ENCODE measurements at places on chromosomes 12 and 14. TPM values are rescaled to one million over a fixed set of nuclear protein-coding genes. Genes with fewer than 3 reads are reported as not detected.

- no peaks in the 10 kb centered on the region for H3K4me1 ChIP-seq
- H3K4me3 ChIP-seq, result no peak overlapping the region
- no peak for DNase-seq
- peaks cover 4% of the 10 kb centered on the region for H3K27me3 ChIP-seq
- no peaks in the 10 kb centered on the region for H3K36me3 ChIP-seq
Observed at GRCh38 chr12:98990648-98991047, 345.6 kb downstream of the APAF1 start.

DNA sequence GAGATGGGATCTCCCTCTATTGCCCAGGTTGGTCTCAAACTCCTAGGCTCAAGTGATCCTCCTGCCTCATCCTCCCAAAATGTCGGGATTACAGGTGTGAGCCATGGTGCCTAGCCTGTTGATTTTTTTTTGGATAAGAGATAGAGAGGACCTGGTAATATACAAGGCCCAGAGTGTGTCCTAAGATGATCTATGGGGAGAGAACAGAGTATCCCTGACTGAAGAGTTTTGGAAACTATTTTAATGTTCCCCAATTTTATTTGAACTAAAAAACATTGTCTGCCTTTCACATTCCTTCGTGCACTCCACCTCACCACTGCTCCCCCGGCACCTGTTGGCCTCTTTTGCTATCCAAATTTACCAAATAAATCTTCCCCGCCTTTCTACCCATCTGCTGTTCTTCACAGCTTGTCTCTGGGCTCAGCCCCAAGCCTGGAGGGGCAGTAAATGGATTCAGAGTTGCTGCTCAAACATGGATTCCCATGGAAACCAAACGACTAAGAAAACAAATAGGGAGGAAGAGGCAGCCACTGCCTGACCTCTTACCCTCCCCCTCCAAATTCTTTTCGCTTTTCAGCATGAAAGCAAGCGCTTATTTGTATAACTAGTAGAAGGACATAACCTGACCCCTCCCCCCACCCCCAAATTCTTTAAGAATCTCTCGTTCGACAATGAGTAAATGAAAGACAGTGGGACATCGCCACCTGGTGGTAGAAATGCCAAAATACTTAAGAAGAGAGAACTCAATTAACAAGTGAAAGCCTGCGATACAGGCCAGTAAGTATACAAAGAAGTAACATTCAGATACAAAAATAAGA, 22.6 kb downstream of the OR10G3 start:
- H3K27ac ChIP-seq, result peak overlapping the region; percentile 63
- H3K4me3 ChIP-seq, result no peak overlapping the region
- H3K4me1 ChIP-seq, result peaks cover 6% of the 10 kb centered on the region
- no peaks in the 10 kb centered on the region for H3K36me3 ChIP-seq

GRCh38 chr14:100219126-100219785, 19.7 kb upstream of the YY1 start:
- H3K4me3 ChIP-seq, result no peak overlapping the region
- no peaks in the 10 kb centered on the region for H3K27me3 ChIP-seq
- H3K27ac ChIP-seq, result peak overlapping the region; percentile 70
- no peak for DNase-seq
- peaks cover 3% of the 10 kb centered on the region for H3K36me3 ChIP-seq

GRCh38 chr12:104055686-104056388, 5.8 kb upstream of the GLT8D2 start:
- no peak for DNase-seq
- no peak overlapping the region for H3K27ac ChIP-seq
- peaks cover 52% of the 10 kb centered on the region for H3K27me3 ChIP-seq
- no peaks in the 10 kb centered on the region for H3K36me3 ChIP-seq

GRCh38 chr12:64385468-64385867, 5.1 kb downstream of the C12orf56 start:
- peaks cover 37% of the 10 kb centered on the region for H3K4me1 ChIP-seq
- H3K27ac ChIP-seq, result peak overlapping the region; percentile 91
- peaks cover 6% of the 10 kb centered on the region for H3K36me3 ChIP-seq

DNA sequence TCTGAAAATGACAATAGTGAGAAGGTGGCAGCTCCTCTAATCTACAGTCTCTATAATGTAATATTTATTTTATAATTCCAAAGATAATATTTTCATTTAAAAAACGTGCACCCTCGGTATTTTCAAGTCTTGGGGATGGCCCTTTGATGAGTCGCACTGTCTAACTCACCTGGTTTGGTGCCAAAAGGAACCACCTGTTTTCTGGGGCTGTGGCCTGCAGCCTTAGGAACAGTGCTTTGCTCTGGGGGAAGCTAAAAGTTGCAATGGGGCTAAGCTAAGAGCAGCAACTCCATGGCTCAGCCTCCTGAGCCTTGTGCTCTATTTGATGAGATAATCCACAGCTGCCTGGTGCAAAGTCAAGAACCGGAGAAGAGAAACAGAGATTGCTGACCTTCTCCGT, 6.4 kb upstream of the ENDOU start:
- no peaks in the 10 kb centered on the region for H3K4me1 ChIP-seq
- H3K36me3 ChIP-seq, result no peaks in the 10 kb centered on the region
- H3K4me3 ChIP-seq, result no peak overlapping the region
- H3K27ac ChIP-seq, result no peak overlapping the region
- DNase-seq, result no peak

DNA sequence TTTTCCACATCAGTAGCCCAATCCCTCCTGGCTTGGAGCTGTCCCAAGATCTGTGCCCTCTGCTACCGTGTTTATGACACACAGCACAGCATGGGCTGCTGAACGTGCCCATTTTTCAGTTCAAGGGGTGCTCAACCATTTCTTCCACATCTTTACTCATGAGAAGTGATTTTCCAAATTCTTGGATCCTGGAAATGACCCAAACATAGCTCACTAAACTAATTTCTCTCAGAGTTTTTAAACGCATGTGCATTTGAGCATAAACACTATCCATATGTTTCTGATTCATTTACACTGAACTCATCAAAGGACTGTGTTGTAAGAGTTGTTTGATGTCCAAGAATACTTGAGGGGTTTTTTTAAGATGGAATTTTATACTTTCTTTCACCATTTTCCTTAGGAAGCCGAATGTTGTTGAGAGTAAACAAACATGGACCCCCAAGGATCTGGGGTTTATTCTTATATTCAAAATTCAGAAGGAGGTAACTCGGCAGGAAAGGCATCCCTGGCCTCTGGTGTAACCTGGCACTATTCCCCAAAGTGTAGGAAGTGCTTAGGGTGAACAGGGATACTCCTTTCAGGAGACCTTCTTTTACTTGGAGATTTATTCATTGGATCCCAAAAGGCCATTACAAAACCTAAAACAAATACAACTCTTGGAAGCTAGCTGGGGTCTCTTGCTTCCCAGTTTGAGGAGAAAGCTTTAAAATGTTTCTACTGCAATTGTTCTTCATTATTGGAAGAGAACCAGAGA, 215.0 kb downstream of the BMP4 start:
- no peaks in the 10 kb centered on the region for H3K27me3 ChIP-seq
- H3K27ac ChIP-seq, result no peak overlapping the region
- H3K4me3 ChIP-seq, result no peak overlapping the region
- DNase-seq, result no peak
- H3K36me3 ChIP-seq, result no peaks in the 10 kb centered on the region

Gene ADAM20
- total RNA-seq, result 0.17 TPM

Gene BTBD7
- total RNA-seq, result 14.1 TPM

DNA sequence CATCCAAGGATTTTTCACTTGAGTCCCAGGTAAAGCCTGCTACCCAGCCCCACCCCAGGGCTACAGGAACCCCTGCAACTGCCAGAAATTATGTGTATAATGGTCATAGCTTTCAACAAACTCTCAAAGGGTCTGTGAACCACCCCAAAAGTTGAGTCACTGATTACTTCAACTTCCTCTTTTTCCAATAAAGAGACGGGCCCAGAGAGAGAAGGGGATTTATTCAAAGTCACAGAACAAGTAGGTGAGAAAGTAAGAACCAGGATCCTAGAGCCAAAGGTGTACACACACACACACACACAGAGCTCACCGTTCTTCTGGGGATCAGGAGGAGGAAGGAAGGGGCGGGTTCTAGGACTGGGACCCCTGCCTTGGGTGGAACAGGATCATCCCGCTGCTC, 4.8 kb upstream of the ITPK1 start:
- no peak for DNase-seq
- peaks cover 11% of the 10 kb centered on the region for H3K4me1 ChIP-seq
- H3K36me3 ChIP-seq, result no peaks in the 10 kb centered on the region
- H3K4me3 ChIP-seq, result no peak overlapping the region
- H3K27ac ChIP-seq, result no peak overlapping the region
- H3K27me3 ChIP-seq, result peaks cover 3% of the 10 kb centered on the region

DNA sequence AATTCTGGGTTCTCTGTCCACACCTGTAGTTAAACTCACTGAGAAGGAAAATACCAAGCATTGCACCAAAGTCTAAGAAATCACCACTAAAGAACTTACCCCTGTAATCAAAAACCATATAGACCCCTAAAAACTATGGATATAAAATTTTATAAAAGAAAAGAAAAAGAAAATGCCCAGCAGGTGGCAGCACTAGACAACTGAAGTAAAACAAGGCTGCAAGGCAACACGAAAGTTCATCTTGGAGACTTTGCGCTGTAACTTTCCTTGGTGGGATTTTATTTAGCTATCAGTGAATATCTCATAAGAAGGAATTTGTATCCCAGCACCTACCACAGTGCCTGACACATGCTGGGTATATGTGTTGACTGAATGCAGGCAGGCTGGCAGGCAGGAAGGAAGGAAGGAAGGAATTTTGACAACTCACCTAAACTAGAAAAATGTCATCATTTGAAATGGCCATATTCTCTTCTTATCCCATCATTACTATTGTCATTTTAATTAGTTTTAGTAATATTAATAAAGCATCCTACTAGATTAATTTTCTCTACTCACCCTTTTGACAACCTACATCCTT, 68.2 kb upstream of the ETV6 start:
- H3K36me3 ChIP-seq, result no peaks in the 10 kb centered on the region
- H3K4me3 ChIP-seq, result no peak overlapping the region
- H3K27me3 ChIP-seq, result peaks cover 2% of the 10 kb centered on the region
- no peak overlapping the region for H3K27ac ChIP-seq

Gene GLIPR1L1
- not detected for total RNA-seq

- no peaks in the 10 kb centered on the region for H3K27me3 ChIP-seq
- DNase-seq, result no peak
- H3K36me3 ChIP-seq, result no peaks in the 10 kb centered on the region
Observed at GRCh38 chr12:97209997-97210396, 252.6 kb upstream of the RMST start.

Gene SOAT2
- 1.0 TPM for total RNA-seq

GRCh38 chr14:49882826-49883694, 9.8 kb upstream of the ARF6 start:
- H3K4me1 ChIP-seq, result peaks cover 43% of the 10 kb centered on the region
- no peak overlapping the region for H3K27ac ChIP-seq
- peaks cover 3% of the 10 kb centered on the region for H3K36me3 ChIP-seq
- no peaks in the 10 kb centered on the region for H3K27me3 ChIP-seq
- DNase-seq, result no peak

Gene TIMELESS
- 63.6 TPM for total RNA-seq

- no peak for DNase-seq
- H3K27me3 ChIP-seq, result no peaks in the 10 kb centered on the region
- peaks cover 3% of the 10 kb centered on the region for H3K36me3 ChIP-seq
- H3K27ac ChIP-seq, result no peak overlapping the region
- peaks cover 7% of the 10 kb centered on the region for H3K4me1 ChIP-seq
- no peak overlapping the region for H3K4me3 ChIP-seq
Observed at GRCh38 chr14:68088451-68088854, 268.9 kb downstream of the RAD51B start.

GRCh38 chr12:122965321-122965751, 927 bp downstream of the ABCB9 start:
- H3K4me1 ChIP-seq, result peaks cover 14% of the 10 kb centered on the region
- no peak overlapping the region for H3K27ac ChIP-seq
- no peaks in the 10 kb centered on the region for H3K36me3 ChIP-seq
- H3K27me3 ChIP-seq, result no peaks in the 10 kb centered on the region
- no peak for DNase-seq
- H3K4me3 ChIP-seq, result peak overlapping the region; percentile 64

Gene PIK3C2G
- total RNA-seq, result not detected

- H3K4me1 ChIP-seq, result no peaks in the 10 kb centered on the region
- peaks cover 2% of the 10 kb centered on the region for H3K36me3 ChIP-seq
- no peak for DNase-seq
- H3K27ac ChIP-seq, result no peak overlapping the region
- H3K4me3 ChIP-seq, result no peak overlapping the region
Observed at GRCh38 chr12:53941750-53942149, 3.1 kb downstream of the HOXC13 start.

DNA sequence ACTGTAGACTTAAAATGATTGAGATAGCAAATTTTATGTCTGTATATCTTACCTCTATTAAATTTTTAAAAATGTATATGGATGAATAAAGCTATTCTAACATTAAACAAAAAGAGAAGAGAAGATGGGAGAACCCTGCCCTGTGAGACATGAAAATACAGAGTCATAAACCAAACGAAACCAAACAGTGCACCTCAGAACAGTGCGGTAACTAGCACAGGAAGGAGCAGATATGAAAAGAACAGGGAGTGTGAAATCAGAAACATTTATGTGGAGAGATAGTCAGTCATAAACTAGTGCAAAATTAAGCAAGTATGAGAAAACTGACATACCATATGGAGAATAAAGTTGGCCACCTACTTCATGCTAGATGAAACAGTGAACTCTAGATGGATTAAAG, 135.1 kb downstream of the ERC1 start:
- H3K4me3 ChIP-seq, result no peak overlapping the region
- H3K4me1 ChIP-seq, result peaks cover 21% of the 10 kb centered on the region
- peak; percentile 35 for DNase-seq
- no peaks in the 10 kb centered on the region for H3K27me3 ChIP-seq

DNA sequence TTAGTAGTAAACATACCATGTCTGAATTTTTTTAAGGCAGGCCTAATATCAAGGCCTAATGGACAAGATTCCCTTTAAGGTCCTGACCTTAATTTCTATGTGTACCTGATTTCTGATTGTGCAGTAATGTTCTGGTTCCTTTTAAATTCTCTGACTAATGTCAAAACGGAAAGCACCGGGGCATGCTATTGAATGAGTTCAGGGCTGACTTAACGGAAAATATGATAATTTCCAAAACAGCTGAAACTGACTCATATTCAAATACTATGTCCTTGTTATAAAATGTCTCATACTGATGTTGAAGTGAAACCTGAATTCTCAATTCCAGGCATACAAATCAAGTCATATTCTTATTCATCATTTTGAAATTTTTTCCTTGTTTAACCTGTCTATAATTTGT, 6.7 kb downstream of the TAS2R43 start:
- H3K27ac ChIP-seq, result no peak overlapping the region
- peak; percentile 7 for DNase-seq
- H3K36me3 ChIP-seq, result peaks cover 28% of the 10 kb centered on the region
- no peaks in the 10 kb centered on the region for H3K27me3 ChIP-seq
- no peak overlapping the region for H3K4me3 ChIP-seq

- no peaks in the 10 kb centered on the region for H3K27me3 ChIP-seq
- H3K4me3 ChIP-seq, result no peak overlapping the region
- DNase-seq, result no peak
- H3K36me3 ChIP-seq, result no peaks in the 10 kb centered on the region
- H3K4me1 ChIP-seq, result no peaks in the 10 kb centered on the region
Observed at GRCh38 chr12:88419794-88420193, 160.5 kb downstream of the KITLG start.

- H3K36me3 ChIP-seq, result no peaks in the 10 kb centered on the region
- H3K4me1 ChIP-seq, result peaks cover 15% of the 10 kb centered on the region
- H3K27ac ChIP-seq, result peak overlapping the region; percentile 75
Observed at GRCh38 chr12:85468356-85469157, 188.5 kb downstream of the ALX1 start.

Measured in activated CD4-positive, alpha-beta T cell treated with anti-CD3 and anti-CD28 coated beads, Interleukin-2, amount 10 ng/mL, durations not matched to agents 7 days and 5 days (primary cell).